ENCODE measurements at places on chromosomes 4 and X. TPM values are rescaled to one million over a fixed set of nuclear protein-coding genes. Genes with fewer than 3 reads are reported as not detected.

- no peak overlapping the region for H3K4me3 ChIP-seq
- H3K36me3 ChIP-seq, result no peaks in the 10 kb centered on the region
- H3K27ac ChIP-seq, result peak overlapping the region; percentile 80
These were observed 217.1 kb upstream of the SMIM31 start for GRCh38 chr4:164536814-164537213.

Gene PASD1
- total RNA-seq, result not detected

DNA sequence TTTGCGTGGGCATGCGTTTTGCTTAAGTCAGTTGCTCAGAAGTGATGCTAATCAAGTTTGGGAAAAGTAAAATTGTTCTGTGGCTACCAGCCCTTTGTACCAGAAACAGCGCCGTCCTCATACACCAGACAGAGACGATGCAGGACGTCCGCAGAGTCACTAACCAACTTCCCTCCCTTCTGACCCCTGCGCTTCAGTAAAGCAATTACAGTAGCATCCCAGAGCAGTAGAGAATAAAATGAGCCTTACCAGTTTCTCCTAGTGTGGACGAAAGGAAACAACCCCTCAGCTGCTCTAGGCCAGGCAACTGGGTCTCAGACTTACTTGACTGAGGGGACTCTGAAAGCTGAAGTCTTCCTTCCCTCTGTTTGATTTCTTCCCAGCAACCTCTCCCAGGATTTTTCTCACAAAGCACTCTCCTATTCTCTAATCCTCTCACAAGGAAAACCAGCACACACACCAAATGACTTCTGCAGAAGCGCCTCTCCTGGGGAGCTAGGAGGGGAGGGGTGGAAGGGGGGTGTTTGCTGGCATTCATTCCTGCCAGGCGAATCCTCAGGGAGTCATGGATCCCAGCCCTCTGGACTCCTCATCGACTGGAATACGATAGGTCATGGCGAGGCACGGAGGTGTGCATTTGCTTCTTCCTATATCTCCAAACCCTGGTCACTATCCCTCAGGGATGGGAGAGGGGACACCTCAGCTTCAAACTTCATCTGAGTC, 56.0 kb upstream of the MID1 start:
- H3K4me3 ChIP-seq, result no peak overlapping the region
- H3K27ac ChIP-seq, result no peak overlapping the region
- H3K36me3 ChIP-seq, result no peaks in the 10 kb centered on the region

GRCh38 chrX:154761977-154762536, 607 bp upstream of the DKC1 start:
- H3K4me3 ChIP-seq, result peak overlapping the region; percentile 83
- peak overlapping the region; percentile 95 for H3K27ac ChIP-seq
- DNase-seq, result no peak
- peaks cover 4% of the 10 kb centered on the region for H3K36me3 ChIP-seq
- peaks cover 15% of the 10 kb centered on the region for H3K4me1 ChIP-seq

Gene RADX
- 0.31 TPM for total RNA-seq

Gene MAGEA2
- not detected for total RNA-seq

DNA sequence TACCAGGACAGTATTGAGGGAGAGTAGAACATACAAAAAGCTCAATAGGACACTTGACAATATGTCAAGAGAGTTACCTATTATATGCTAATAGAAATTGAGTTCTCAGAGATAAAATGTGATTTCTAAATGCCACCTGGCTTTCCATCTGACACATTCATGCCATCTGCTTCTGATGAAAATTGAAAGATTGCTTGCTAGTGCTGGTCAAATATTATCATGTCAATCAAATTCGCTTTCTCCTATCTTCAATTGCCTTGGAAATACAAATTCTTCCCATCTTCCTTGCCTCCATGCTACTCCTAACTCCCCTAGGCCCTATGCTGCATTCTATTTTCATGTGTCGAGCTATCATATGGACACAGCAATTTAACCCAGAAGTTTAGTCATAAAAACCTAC, 1076.9 kb downstream of the ARAP2 start:
- H3K4me1 ChIP-seq, result no peaks in the 10 kb centered on the region
- no peak overlapping the region for H3K4me3 ChIP-seq
- no peaks in the 10 kb centered on the region for H3K36me3 ChIP-seq
- H3K27ac ChIP-seq, result no peak overlapping the region

- no peak for DNase-seq
- H3K4me3 ChIP-seq, result no peak overlapping the region
- H3K27ac ChIP-seq, result no peak overlapping the region
- H3K27me3 ChIP-seq, result peaks cover 25% of the 10 kb centered on the region
- H3K4me1 ChIP-seq, result no peaks in the 10 kb centered on the region
These were observed 27.2 kb downstream of the EPGN start for GRCh38 chr4:74335341-74336021.
